ENCODE measurements at places on chromosomes 11 and 22.

DNA sequence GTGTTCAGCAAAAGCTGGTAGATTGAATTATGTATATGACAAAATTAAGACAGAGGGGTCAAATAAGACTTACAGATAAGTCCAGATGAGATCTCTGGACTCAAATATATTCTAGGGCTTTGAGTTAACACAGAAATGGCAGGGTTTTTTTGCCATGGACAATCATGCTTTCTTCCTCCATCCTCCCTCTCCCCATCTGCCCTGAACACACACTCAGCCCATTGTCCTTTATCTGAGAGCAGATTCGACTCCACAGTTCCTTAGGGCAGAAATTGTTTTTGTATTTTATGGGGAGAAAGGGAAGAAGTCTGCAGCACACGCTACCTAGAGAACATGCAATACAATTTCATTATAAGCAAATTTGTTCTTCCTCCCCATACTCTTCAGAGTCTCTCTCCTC, 86.8 kb downstream of the SLC1A2 start:
- H3K27ac ChIP-seq = peak overlapping the region; percentile 94
- H3K27me3 ChIP-seq = no peaks in the 10 kb centered on the region
- peaks cover 37% of the 10 kb centered on the region for H3K4me1 ChIP-seq
- DNase-seq = no peak
- H3K36me3 ChIP-seq = peaks cover 13% of the 10 kb centered on the region
- no peak overlapping the region for H3K4me3 ChIP-seq

DNA sequence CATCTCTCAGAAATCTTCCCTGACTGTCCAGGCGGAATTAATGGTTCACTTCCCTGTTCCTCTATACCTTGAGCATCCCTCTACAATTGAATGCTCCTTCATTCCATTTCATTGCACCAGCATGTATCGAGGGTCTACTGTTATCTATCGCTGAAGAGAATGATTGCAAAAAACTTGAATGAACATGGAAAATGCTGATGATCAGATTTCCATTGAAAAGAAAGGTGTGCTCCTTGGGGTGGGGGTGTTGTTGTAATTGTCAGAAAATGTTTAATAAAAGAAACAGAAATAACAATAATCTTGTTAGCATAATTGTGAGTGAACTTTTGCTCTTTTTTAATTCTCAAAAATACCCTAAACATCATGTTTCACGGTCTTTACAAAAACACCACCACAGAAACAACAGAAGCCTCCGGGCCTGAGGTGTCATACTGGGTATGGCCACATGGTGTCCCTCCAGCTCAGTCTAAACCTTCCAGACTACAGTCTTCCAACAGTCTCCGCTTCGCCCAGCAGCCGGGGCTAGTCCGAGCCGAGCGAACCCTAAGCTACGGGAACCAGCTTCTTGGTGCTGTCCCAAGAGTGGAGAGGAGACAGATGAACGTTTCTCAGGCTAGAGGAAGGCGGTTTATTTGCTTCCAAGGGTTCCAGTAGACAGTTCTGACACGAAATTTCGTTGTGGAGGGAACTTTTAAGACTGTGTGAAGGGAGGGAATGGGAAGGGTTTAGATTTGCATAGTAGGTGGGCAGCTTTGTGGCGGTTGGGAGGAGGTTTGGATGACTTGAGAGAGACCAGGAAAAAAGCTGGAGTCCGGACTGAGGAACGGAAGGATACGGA, 75.8 kb upstream of the ZBED5 start:
- peaks cover 11% of the 10 kb centered on the region for H3K4me1 ChIP-seq
- no peak overlapping the region for H3K27ac ChIP-seq
- peaks cover 6% of the 10 kb centered on the region for H3K36me3 ChIP-seq
- H3K4me3 ChIP-seq = peak overlapping the region; percentile 80
- peak; percentile 75 for DNase-seq
- peaks cover 61% of the 10 kb centered on the region for H3K27me3 ChIP-seq

GRCh38 chr11:5891216-5891800, 1.7 kb upstream of the OR52E5 start:
- H3K4me3 ChIP-seq = no peak overlapping the region
- no peak for DNase-seq
- no peaks in the 10 kb centered on the region for H3K4me1 ChIP-seq
- peaks cover 28% of the 10 kb centered on the region for H3K27me3 ChIP-seq
- no peaks in the 10 kb centered on the region for H3K36me3 ChIP-seq

- no peak overlapping the region for H3K27ac ChIP-seq
- DNase-seq = no peak
- H3K4me1 ChIP-seq = peaks cover 2% of the 10 kb centered on the region
- no peaks in the 10 kb centered on the region for H3K27me3 ChIP-seq
Observed at GRCh38 chr11:68565768-68566167, 105.2 kb downstream of the PPP6R3 start.

DNA sequence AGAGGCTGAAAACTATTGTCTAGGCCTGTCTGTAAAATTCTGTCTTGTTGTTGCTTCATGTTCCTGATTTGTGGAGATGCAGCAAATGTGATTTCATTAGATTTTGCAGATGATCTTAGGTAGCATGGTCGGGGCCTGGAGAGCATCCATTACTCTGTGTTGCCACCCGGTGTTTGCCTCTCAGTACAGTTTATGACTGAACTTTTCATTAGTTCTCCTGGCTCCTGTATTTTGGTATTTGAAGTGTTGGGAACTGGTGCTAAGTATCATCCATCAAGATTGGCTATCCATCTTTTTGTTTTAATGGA, 7.7 kb downstream of the YWHAH start:
- peaks cover 55% of the 10 kb centered on the region for H3K4me1 ChIP-seq
- H3K27ac ChIP-seq = peak overlapping the region; percentile 94

DNA sequence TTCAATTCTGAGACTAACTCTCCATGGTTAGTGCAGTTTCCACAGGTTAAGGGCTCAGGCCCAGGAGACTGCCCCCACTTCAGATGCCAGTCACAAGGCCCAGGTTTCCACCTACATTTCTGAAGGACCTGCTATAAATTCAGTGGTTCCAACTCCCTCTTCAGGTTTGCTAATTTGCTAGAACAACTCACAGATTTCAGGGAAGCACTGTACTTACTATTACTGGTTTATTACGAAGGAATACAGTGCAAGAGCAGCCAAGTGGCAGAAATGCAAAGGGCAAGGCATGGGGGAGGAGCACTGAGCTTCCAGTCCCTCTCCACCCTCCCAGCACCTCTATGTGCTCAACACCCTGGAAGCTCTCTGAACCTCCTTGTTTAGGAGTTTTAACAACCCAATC, 39.3 kb upstream of the SPON1 start:
- H3K36me3 ChIP-seq = no peaks in the 10 kb centered on the region
- peaks cover 7% of the 10 kb centered on the region for H3K27me3 ChIP-seq
- H3K4me3 ChIP-seq = peak overlapping the region; percentile 83
- DNase-seq = no peak
- peaks cover 45% of the 10 kb centered on the region for H3K4me1 ChIP-seq
- peak overlapping the region; percentile 91 for H3K27ac ChIP-seq

Measured in effector memory CD8-positive, alpha-beta T cell (primary cell).